BJ (cell line): ENCODE measurements at places on chromosomes 6 and 20. TPM values are rescaled to one million over a fixed set of nuclear protein-coding genes. Genes with fewer than 3 reads are reported as not detected.
A peak's percentile ranks its signal among the peaks of the same experiment; 100 is the strongest.

The ANKRD66 gene
- not detected in 2 replicates for polyA plus RNA-seq

DNA sequence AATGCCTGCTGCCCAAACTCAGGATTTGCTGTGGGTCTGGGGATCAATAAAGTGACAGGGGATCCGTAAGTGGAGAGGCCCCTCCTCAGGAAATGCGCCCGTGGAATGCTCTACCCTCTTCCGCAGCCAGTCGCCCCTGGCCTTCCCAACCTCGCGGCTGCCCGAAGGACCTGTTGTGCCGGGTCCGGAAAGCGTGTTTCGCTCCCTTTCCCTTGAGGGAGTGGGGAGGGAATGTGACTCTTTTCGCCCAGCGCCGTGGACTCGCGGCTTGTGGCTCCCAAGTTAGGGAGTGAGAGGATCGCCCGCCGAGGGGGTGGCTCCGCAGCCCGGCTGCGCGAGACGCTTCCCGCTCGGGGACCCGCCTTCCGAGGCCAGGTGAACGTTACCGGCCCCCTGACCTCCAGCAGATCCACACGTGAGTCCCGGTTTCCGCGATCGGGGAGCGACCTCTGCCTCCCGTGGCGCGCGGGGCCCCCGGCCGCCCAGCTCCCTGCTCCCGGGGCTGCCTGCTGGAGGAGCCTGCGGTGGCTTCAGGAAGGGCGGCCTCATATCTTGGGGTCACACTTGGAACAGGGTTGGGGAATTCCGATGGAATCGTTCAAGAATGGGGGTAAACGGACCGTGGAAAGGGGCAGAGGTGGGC, 666 bp downstream of the TPD52L1 start:
- DNase-seq: no peak

GRCh38 chr20:60034231-60035110, 76.2 kb downstream of the CDH26 start:
- DNase-seq: no peak

The C20orf141 gene
- polyA plus RNA-seq: 0.12 TPM in 1 of 2 replicates, not detected in the other

GRCh38 chr20:61436667-61437279, 184.7 kb downstream of the CDH4 start:
- DNase-seq: no peak

DNA sequence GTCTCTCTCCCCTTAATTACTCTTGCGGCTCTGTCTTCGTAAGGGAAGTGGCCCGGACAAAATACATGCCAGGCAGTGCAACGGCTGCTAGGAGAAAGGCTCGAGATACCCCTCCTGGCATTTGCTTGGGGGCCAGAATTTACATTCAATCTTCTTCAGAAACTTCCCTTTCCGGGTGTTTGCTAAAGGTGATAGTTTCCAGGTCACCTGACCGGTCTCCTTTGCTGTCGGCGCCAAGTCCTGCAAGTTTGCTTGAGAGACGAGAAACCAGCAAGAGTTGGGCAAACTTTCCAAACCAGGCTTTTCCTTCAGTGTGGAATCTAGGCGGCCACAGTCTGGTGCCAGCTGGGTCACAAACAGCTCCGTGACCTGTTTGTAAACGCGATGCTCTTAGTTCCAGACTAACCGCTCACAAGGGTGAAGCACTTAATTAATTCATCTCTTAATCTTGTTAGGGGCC, 563 bp upstream of the SRSF3 start:
- DNase-seq: no peak

The RBPJL gene
- not detected in 2 replicates for polyA plus RNA-seq

GRCh38 chr6:112357791-112358190, 10.7 kb downstream of the RFPL4B start:
- DNase-seq: peak; percentile 45

- DNase-seq: no peak
Measured at GRCh38 chr20:18971574-18971973, 158.0 kb downstream of the SCP2D1 start.
